ENCODE measurements at places on chromosomes 12 and 14.

DNA sequence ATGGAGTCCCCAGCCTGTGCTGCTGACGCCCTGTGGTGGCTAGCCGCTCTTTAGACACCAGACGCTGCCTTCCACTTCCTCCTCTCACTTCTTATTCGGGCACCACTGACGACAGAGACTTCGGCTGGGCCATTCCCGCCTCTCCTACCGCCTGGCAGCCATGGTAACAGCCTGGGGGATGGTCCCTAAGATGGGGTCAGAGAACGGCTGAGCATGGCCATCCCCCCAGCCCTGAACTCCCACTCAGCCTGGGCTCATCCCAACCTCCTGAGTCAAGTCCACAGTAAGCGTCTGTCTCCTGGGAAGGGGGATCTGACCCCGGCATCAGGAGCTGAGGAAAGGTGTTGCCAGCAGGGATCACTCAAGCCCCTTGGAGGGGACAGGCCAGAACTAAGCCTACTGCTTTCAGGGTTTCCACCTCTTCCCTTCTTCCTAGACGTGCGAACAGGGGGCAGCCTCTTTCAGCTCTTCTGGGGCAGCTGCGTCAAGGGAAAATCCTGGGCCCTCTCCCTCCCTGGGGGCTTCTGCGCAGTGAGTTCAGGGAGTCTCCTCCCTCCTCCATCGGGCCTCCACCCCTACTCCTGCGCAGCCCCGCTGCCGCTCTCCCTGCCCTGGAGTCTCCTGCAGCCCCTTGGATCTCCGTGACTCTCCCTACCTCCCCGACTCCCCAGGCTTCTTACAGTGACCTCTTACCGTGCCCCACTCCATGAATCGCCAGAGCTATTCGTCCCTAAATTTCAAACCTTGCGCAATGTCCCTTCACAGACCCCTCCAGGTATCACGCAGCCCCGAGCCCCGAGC is 643 bp upstream of the TAMALIN start:
- DNase-seq, result no peak

DNA sequence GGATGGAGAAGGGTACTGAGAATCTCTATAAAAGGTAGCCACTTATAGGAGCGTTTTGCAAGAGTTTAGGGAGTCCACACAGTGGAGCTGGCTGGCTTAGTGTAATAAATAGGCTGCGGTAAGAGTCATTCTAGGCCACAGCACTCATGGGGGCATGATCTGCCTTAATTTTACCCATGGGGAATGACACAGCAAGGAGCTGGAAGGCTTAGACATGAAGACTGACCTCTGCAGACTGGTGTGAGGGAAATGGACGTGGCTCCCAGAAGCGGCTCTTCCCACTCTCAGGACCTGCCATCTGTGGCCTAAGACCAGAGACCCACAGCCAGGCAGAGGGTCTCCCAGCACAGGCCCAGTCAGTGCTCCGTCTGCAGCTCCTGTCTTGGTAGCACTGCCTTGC is 173.3 kb downstream of the PPM1H start:
- DNase-seq, result no peak

- DNase-seq, result no peak
These were observed 915.3 kb downstream of the FSCB start for GRCh38 chr14:43591776-43592175.

GRCh38 chr12:41521872-41522379 is 333.8 kb downstream of the PDZRN4 start:
- DNase-seq, result no peak

GRCh38 chr12:2287151-2287550 is 234.4 kb downstream of the CACNA1C start:
- no peak for DNase-seq

DNA sequence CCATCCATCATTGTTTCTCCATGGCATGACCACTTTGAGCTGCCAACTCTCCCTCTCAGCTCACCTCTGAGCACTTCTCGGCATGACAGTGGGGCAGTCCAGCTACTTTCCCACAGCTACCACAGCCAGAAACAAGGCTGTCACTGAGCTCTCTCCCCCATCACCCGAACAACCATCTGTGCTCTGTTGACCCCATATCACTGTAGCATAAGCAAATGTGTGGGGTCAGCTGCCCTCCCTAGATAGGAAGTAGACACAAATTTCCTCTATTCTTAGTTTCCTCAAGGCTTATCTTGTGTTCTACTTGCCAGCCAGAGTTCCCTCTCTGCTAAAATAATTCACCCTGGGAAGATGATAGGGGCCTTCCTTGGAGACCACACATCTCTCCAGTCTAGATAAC is 82.6 kb upstream of the FUT8 start:
- DNase-seq, result no peak

DNA sequence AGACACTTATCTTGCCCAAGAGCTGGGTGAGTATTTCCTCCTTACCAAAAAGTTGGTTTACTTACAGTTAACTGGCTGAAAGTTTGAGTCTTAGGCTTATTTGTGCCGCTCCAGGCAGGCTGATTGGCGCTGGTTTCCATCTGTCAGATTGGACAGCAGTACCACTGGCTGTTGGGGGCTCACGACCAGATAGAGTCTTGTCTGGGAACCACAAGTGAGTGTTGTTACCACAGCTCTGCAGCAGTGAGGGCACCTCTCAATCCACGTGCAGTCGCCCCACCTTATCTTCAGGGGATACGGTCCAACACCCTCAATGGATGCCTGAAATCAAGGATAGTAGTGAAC is 58.9 kb downstream of the DDX51 start:
- no peak for DNase-seq

GRCh38 chr14:104221071-104221625 is 82.8 kb downstream of the KIF26A start:
- DNase-seq, result no peak

- no peak for DNase-seq
These were observed 290.3 kb downstream of the NAV3 start for GRCh38 chr12:78120866-78121560.

DNA sequence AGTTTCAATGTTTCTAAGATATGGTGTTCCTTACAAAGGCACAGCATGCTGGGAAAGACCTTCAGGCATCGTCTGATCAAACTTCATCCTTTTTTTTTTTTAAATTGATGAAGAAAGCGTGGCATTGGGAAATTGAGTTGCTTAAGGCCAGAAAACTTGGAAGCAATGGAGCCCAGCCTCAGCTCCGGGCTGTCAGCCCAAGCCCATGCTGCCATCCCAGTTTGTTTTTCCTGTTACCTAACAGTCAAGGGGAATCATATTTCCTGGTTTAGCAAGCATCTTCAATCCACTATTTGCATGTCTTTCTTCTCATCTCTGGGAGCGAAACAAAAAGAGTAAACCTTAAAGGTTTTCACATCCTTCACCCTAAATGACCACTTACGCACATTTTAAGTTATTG is 200.2 kb downstream of the CHST11 start:
- DNase-seq, result no peak

- DNase-seq, result no peak
These were observed 288.3 kb upstream of the AMIGO2 start for GRCh38 chr12:47367912-47368537.

DNA sequence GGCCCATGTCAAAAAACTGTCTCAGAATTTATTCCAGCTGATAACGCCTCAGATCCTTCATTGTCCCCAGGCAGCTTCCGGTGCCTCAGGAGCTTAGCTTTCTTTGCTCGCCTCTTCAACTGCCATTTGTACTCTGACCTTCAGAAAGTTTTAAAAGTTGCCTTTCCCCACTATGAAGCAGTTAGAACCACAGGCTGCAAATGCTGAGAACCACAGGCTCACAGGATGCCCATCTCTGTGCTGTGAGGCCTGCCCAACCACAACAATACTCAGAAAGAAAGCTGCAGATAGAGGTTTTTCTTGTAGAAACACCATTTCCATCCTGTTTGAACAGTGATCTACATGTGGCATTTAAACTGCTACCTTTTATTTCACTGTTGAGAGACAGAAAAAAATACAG is 131.1 kb downstream of the PRKCH start:
- peak; percentile 50 for DNase-seq

DNA sequence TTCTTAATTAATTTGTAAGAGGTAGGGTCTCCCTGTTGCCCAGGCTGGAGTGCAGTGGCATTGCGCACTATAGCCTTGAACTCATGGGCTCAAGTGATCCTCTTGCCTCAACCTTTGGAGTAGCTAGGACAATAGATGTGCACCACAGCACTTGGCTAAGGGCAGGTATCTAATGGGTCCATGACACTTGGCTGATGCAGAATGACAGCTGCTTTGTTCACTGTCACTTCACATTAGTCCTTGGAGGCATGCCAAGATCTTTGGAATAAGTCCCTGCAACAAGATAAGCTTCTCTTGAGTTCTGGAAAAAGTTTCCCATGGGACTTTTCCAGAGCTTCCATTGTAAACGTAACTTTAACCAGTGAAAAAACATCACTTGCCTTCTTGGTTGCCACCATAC is 23.4 kb downstream of the COQ6 start:
- no peak for DNase-seq

DNA sequence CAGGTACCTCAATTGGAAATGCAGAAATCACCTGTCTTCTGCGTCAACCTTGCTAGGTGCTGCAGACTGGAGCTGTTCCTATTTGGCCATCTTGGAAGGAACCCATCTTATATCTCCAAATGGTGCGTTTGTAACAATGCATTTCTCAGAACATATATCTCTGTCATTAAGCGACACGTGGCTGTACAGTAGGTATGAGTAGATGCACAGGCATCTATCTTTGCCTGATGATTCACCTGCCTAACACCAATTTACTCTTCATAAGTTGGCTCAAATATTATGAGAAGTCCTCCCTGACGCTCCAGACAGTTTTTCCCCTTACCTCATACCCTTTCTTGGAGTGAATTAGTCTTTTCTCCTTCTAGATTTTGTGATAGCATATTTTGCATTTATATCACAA is 44.2 kb downstream of the GPR137C start:
- DNase-seq, result no peak

- DNase-seq, result no peak
These were observed 561.6 kb downstream of the RERGL start for GRCh38 chr12:17528394-17528793.

GRCh38 chr12:88578276-88579160 is 1.8 kb downstream of the KITLG start:
- no peak for DNase-seq

GRCh38 chr12:15335959-15336358 is 13.7 kb downstream of the PTPRO start:
- no peak for DNase-seq
